Stimulated activated CD4-positive, alpha-beta T cell treated with anti-CD3 and anti-CD28 coated beads, Interleukin-15, amount 100 ng/mL, for 48 hours (primary cell): ENCODE measurements at places on chromosomes 2 and 18.

DNA sequence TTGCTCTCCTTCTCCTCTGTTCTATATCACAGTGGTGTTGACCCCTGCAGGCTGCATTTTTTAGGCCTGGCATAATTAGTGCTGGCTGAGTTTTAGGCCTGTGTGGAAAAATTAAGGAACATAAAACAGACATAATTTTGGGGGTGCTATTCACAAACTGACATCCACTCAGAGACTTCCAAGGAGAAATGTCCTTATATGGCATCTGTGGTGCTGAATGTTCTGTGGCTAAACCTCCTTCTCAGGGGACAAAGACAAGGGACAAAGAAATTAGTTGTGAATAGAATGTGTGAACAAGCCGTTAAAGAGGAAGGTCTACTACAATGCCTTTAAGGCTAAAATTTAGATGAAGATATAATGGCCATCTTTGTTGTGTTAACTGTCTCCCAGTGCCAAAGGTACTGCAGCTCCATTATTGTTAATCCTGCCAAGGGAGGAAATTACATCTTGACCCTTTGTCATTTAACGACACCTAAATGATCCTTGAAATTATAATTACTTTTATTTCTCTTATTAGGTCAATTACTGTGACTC lies 870.0 kb upstream of the CHAC2 start:
- no peak for DNase-seq

GRCh38 chr2:238518821-238519186 lies 92.1 kb downstream of the ASB1 start:
- DNase-seq = no peak

GRCh38 chr18:24915547-24915946 lies 436.4 kb downstream of the ZNF521 start:
- DNase-seq = no peak

DNA sequence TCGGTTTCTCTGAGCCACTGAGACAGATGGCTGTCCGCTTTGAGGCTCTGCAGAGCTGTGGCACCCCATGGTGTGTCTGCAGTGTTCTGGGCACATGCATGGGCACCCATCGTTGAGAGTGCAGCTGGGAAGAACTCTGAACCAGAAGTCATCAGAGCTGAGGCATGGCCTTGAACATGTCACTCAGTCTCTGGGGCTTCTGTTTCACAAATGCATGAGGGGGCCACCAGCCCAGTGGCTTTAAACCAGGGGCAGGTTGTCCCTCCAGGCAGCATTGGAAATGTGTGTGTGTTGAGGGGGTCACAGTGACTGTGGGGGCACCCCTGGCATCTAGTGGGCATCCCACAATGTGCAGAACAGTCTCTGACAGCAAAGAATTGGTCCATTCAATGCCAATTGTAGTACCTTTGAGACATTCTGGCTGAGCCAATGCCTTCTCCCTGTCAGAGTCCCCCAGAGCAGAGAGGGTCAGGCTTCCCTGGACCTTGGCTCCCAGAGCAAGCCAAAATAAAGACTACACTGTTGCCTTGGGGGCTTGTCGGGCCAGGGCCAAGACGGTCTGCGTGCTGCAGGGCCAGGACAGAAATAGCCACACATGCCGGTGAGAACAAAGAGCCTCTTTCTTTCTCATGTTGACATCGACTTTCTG lies 9.3 kb upstream of the PSMD1 start:
- DNase-seq = no peak

GRCh38 chr2:38863061-38863695 lies 12.6 kb downstream of the DHX57 start:
- no peak for DNase-seq

DNA sequence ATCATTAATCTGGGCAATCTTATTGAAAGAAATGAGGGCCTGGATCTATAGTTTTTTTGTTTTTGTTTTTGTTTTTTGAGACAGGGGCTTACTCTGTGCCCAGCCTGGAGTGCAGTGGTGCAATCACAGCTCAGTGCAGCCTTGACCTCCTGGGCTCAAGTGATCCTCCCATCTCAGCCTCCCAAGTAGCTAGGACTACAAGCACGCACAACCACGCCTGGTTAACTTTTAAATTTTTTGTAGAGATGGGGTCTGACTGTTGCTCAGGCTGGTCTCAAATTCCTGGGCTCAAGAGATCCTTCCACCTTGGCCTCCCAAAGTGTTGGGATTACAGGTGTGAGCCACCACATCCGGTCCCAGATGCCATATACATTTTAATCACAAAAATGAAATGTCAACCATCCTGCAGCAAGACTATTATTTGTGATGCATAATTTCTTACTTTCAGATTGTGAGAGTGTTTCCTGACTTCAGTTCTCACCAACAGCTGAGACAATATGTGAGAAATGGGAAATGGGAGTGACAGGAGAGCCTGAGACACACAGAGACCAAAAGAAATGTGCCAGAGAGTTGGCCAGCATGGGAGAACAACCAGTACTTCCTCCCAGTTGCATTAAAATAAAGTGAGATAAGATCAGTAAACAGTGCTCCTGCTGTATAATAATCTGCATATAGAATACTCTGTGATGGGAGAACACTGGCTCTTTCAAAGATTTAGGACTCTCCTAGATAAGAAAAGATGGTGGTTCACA lies 87.6 kb downstream of the METTL8 start:
- DNase-seq = no peak

GRCh38 chr2:202098291-202098690 lies 25.2 kb downstream of the KIAA2012 start:
- no peak for DNase-seq

DNA sequence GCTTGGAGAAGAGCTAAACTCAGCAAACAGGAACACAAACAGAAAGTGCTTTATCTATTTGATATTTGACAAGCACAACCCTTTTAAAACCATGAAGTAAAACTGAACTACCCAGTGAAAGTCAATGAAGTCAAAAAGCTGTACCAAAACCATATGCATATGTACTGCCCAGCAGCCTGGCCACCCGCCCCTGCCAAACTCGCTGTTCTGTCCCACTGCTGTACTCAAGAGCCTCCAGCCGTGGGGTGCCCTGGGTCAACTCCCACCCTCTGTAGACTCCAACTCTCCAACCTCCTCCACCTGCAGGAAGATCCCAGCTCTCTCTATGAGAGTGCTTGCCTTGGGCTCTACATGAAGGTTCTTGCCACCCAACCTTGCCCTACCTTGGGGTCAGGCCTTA lies 268.2 kb downstream of the AGPS start:
- no peak for DNase-seq

DNA sequence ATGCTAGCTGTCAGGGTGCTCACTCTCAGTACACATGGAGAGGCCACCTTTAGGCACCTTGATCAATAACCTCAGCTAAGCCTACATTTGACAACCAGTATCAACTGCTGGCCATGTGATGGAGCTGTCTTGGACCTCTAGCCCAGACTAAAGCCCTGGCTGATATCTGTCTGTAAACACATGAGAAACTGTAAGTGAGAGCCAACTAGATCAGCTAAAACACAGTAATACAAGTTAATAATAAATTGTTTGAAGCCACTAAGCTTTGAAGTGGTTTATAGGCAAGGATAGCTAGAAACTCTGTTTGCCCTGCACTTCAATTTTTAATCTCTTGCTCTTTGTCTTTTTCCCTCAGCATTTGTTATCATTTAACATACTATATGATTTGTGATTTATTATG lies 407.1 kb downstream of the SPAG16 start:
- no peak for DNase-seq
